ENCODE measurements at places on chromosomes 5 and 9. TPM values are rescaled to one million over a fixed set of nuclear protein-coding genes. Genes with fewer than 3 reads are reported as not detected.

GRCh38 chr9:127283917-127284497 is 19.4 kb downstream of the GARNL3 start:
- peak; percentile 3 for DNase-seq

Gene MOB3B
- total RNA-seq: 0.11 TPM

DNA sequence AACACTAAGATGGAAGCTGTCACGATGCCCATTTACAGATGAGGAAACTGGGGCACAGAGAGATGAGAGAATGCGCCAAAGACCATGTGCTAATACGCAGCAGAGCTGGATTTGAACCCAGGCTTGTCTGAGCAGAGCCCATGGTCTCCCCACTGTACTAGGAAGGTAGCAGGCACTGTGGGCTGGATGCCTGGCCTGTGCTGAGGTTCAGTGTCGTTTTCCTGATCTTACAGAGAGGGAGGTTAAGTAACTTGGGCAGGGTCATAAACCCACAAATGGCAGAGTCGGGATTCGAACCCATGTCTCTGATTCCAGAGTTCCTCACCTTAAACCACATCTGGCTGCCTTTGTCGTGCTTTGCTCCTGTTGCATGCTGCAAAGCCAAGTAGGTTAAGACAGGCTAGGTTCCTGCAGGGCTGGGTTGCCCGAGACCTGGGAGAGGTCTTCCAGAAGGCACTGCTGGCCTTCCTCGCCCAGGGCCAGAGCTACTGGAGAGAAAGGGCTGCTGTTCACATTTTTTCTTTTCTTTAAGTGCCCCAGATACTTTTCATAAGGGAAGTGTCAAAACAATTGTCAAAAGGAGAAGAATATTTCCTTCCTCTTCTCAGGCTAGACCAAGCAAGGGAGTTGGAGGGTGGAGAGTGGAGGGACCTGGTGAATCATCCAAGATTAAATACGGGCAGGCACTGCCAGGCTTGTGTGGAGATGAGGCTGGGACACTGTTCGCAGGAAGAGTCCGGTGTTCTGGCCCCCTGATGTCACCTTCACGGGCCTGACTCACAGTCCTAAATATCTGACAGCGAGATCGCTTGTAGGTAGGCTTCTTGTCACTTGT is 3.2 kb downstream of the NEK6 start:
- no peak for DNase-seq

- DNase-seq: no peak
These were observed 341.1 kb downstream of the ZSWIM6 start for GRCh38 chr5:61673007-61673735.

DNA sequence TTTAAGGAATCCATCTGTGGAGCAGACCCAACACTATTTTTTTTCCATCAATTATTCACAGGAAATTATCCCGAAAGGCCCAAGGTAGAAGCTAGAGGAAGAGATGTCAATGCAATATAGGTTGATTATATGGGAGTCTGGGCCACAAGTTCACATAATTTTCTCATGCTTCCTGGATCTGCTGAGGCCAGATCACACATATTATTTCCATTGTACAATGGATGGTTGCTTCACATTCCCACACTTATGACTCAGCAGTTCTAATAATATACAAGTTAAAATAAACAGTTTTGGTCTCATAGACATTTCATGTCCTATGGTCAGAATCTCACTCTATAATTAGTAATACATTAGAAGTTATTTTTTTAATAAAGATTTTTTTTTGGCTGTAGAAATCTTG is 66.0 kb upstream of the PTPRD start:
- DNase-seq: no peak

Gene ACOT12
- total RNA-seq: not detected

- DNase-seq: no peak
These were observed 57.0 kb upstream of the GRAMD2B start for GRCh38 chr5:126366199-126366560.

- DNase-seq: no peak
These were observed 200.5 kb downstream of the EFNA5 start for GRCh38 chr5:107470295-107470582.

Gene AGPAT2
- total RNA-seq: 4.7 TPM

GRCh38 chr5:178114325-178115135 is 1.2 kb downstream of the N4BP3 start:
- DNase-seq: peak; percentile 77

- DNase-seq: no peak
These were observed 7.1 kb downstream of the SPINK9 start for GRCh38 chr5:148342371-148343045.

Gene MLANA
- total RNA-seq: not detected

Gene TMEFF1
- total RNA-seq: not detected

GRCh38 chr5:135145985-135146384 is 112.0 kb upstream of the PITX1 start:
- no peak for DNase-seq

- DNase-seq: no peak
These were observed 214.7 kb downstream of the ADCY2 start for GRCh38 chr5:7610531-7611177.

DNA sequence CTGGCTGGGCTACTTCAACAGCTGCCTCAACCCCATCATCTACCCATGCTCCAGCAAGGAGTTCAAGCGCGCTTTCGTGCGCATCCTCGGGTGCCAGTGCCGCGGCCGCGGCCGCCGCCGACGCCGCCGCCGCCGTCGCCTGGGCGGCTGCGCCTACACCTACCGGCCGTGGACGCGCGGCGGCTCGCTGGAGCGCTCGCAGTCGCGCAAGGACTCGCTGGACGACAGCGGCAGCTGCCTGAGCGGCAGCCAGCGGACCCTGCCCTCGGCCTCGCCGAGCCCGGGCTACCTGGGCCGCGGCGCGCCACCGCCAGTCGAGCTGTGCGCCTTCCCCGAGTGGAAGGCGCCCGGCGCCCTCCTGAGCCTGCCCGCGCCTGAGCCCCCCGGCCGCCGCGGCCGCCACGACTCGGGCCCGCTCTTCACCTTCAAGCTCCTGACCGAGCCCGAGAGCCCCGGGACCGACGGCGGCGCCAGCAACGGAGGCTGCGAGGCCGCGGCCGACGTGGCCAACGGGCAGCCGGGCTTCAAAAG is 36.9 kb upstream of the TTC1 start:
- no peak for DNase-seq
